Suppressor macrophage treated with lipopolysaccharide for 1 hour (primary cell): ENCODE measurements at places on chromosomes 7 and 10.
A peak's percentile ranks its signal among the peaks of the same experiment; 100 is the strongest.

DNA sequence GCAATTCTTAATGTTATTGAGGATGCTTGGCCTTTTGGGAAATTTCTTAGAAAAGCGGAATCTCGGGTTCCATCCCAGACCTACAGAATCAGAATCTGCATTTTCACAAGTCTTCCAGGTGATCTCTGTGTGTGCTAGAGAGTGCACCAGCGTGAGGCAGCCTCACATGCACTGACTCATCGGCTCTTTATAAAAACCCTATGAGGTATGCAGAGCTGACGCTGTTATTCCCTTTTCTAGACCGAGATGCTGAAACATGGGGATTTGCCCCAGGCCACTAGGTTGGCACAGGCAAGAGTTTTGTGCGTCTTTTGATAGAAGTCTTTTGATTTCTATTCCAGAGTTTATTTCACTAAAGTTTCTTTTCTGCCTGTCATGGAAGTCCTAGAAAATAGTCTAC, 61.2 kb downstream of the CDCA7L start:
- no peak for DNase-seq

GRCh38 chr7:140039066-140039465, 23.7 kb downstream of the PARP12 start:
- DNase-seq: no peak

DNA sequence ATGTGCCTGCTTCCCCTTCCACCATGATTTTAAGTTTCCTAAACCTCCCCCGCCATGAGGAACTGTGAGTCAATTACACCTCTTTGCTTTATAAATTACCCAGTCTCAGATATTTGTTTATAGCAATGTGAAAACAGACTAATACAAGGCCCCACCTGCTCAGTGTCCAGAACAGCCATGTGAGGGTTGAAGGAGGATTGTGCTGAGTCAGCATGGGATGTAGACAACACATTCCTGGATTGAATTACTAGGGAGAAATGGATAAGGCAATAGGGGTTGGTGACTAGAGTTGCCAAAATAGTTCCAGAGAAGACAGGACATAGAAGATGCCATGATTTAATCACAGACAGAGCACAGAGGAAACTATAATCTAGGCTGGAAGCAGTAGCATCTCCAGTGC, 270.3 kb downstream of the GFRA1 start:
- no peak for DNase-seq

DNA sequence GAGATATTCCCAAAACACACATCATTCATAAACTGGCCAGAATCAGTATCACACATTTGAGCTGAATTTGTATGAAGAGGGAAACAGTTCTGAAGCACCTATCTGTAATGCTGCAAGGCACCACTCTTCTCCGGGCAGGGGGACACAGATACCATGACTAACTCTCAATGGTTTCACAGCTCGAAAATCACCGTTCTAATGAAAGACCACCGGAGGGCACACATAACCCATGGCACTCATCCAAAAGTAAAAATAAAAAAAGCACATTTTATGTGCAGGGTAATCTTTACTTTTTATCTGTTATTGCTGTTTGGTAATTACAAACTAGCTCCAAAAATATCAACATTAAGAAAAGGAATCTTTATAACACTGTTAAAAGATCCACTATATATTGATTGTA, 137.5 kb downstream of the PARD3 start:
- no peak for DNase-seq

DNA sequence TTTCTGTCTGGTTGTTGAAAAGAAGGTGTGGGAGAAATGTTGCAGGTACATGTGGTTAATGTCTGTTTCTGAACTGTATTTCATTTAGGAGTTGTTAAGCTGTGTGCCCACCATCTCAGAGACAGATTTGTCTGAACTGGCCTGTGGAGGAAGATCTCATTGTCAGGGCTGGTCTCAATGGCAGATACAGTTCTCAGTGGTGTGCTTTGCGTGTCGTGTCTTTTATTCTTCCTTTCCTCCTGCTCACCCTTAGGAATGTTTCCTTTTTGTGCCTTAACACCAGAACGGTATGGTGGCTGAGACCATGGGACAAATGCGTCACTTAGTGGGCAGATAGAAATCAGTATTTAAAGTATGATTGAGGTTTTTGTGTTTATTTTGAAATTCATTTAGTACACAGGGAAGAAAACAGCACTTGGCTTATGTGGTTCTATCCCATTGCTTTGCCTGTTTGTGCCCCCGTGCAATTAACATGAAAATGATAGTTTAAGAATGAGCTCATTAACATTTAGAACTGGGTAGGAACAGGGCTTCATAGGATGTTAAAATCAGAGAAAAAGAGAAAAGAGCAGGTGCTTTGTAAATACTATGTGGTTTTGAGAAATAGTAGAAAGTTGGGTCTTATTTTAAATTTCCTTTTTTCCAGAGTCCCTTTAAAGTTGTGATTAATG, 112.6 kb downstream of the AUTS2 start:
- DNase-seq: no peak

DNA sequence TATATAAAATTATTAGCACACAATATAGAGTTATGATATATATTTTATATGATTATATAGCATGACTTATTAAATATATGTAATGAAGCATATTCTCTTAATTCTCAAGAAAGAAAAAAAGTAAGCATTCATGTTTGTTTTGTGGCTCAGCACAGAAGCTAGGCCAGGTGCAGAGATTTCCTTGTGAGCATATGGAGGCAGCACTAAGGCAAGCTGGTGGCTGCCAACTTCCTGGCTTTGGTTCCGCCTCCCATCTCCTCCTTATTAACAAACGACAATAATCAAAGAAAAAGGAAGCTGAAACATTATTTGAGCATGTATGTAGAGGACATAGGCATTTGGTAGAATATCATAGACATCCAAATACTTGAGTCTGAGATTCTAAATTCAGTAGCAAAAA, 130.3 kb downstream of the ST7 start:
- DNase-seq: no peak

GRCh38 chr7:134329614-134330346, 13.1 kb upstream of the SLC35B4 start:
- no peak for DNase-seq

GRCh38 chr10:56231436-56231835, 129.6 kb downstream of the ZWINT start:
- DNase-seq: no peak

DNA sequence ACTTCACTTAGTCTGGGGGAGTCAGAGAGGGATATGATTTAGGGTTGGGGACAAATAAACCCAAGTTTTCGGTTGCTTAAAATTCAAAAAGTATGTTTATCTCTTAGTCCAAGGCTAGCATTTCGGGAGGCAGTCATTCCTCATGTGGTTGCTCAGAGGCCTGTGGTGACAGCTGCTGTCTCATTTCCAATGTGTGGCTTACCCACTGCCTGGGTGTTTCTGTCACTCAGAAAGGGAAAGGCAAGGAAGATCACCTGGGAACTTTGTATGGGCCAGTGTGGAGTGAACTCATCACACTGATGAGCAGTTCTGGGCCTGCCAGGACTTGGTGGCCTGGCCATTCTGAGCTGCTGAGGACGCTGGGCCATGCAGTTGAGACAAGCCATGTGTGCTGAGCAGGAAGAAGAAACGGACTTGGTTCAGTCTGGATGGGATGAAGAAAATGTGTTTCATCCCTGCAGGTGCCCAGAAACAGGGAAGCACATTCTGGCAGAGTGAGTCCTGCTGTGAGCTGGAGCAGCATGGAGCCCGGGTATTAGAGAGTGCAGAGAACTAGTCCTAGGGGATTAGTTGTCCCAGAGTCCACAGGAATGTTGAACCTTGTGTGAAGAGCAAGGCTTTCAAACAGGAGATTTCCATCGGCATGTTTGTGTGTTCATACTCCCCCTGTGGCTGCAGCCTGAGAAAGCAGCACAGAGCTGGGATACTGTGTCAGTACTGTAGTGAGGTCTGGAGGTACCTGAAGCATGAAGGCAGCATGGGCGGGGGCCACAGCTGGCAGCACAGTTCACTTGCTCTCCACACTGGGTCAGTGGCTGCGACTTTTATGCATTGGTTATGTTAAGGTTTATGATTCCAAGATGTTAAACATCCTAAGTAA, 211.1 kb upstream of the IGFBP3 start:
- DNase-seq: no peak

DNA sequence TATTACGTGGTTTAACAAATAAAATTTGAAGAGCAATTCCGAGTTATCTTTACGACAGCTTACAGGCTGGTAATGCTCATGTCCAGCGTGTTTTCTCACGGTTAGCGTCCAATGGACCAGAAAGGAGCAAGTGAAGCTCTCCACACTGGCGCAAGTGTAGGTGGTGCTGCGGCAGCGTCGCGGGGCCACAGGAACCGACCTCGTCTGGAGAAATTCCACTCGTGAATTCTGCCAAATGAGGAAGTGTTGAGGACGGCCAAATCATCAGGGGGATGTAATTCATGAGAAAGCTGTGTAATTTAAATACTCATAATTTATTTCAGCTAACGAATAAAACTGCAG, 350 bp upstream of the ZNF37A start:
- DNase-seq: no peak

DNA sequence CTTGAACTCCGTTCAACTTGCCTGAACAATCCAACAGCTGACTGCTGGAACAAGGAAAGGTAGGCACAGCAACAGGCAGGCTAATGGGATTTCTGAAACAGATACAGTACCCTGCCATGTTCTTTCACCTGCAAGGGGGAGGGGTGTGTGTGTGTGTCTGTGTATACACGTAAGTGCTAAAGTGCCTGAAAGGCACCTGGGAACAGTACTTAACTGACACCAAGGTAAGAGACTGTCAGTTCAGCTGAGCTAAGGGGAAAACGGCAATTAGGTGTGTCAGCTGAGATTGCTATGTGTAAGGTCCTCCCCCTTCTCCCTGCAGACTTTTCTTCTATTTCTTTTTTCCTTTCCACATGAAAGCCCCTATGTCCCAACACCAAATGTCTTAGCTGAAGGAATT, 27.0 kb downstream of the NAMPT start:
- DNase-seq: no peak

GRCh38 chr7:141992156-141992555, 3.5 kb upstream of the MGAM start:
- DNase-seq: peak; percentile 87

DNA sequence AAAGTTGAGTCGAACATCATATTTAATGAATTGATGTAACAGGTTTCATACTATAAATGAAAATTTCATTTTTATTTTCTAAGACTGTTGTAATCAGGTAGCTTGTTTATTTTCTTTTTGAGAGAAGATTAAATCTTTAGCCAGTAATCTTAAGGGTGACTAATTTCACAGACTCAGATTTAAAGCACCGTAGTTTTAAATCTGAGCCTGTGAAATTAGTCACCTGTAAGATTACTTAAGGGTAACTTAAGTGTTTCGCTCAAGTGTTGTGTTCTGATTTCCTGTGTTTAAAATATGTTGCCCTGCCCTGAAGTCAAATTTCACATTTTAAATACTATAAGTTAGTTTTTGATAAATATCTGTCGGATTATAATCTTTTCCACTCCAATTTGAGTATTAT, 35.8 kb upstream of the TMEM236 start:
- no peak for DNase-seq

GRCh38 chr7:80346704-80347103, 165.2 kb downstream of the GNAT3 start:
- no peak for DNase-seq

GRCh38 chr10:4704034-4704545, 121.9 kb upstream of the AKR1E2 start:
- DNase-seq: peak; percentile 68

DNA sequence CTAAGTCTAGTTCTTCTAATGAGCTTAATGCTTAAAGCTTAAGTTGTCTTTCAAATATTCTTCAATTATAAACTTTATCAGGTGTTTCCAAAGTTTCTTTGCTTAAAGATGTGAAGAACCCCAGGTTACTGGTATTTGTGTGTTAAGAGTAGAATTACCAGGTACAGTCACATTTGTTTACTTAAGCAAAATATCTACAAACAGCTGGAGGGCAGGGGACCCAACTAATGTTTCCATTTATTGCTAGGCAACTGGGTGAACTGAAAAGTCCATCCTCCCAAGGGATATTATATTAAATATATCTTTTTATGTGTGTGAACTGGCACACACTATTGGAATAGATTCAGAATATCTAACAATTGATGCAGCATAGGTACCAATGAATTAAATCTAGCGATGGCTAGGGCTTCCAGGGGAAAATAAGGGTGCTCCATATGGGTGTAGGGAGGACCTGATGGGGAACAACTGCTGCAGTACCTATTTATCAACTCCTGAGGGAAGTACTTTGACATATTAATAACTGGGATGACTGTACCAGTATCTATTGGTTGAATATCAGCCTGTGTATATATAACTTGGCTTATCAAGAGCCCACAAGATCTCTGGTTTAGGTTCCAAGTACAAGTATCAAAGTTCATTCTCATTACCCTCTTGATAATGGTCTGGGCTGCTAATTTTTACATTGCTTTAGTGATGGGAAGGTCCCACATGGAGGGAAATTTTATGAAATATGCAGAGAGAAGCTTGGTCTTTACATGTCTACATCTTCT, 10.3 kb upstream of the AGR3 start:
- DNase-seq: no peak

- no peak for DNase-seq
These were observed 22.5 kb downstream of the CTBP2 start for GRCh38 chr10:125137601-125138438.

DNA sequence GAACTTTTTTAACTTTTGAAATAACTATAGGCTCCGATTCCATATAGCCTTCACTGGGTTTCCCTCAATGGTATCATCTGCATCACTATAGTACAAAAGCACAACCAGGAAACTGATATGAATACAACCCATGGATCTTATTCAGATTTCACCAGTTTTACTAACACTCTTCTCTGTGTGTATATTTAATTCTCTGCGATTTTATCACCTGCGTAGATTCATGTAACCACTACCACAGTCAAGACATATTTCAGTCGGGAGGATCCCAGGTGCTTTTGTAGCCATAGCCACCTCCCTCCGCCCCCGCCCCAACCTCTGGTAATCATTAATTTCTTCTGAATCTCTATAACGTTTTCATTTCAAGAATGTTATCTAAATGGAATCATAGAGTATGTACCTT, 82.8 kb upstream of the C7orf33 start:
- DNase-seq: no peak

DNA sequence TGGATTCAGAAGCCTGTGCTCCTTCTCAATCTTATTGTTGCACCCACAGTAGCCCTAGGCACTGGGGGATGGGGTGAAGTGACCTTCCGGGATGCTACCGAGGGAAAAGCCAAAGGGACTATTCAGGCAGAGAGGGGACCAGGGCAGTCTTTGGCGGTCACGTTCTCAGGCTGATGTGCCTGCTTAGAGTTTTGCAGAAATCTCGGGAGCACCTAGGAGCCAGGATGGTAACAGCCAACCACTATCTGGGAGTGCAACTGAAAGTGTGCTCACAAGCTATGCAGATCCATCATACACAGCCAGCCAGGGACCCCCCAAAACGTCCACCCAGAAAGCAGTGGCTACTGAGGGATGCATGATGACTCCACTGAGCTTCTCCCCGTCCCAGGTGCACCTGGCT, 52.4 kb downstream of the CXCL12 start:
- no peak for DNase-seq

DNA sequence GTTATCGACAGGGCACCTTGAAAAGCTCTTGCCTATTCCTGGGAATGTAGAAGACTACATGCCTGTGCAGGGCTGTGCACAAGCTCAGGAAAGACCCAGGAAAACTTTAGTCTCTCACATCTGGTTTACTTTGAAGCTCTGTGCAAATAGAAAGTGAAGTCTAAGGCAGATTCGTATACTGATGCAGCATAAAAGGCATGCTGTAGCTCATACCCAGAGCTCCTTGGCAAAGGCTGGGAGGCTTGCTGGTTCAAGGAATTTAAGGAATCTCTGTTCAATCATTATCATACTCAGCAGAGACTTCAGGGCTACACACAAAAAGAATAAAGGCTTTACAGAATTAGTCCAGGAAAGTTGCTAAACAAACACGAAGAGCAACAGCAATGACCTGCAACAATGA, 192.0 kb downstream of the OTUD1 start:
- DNase-seq: no peak

- DNase-seq: peak; percentile 39
These were observed 11.9 kb upstream of the LMOD2 start for GRCh38 chr7:123643495-123644441.
